Astrocyte (in vitro differentiated cells and primary cell): ENCODE measurements at places on chromosomes 1 and 21.
A peak's percentile ranks its signal among the peaks of the same experiment; 100 is the strongest.

GRCh38 chr1:92367496-92367895, 68.6 kb downstream of the RPAP2 start:
- DNase-seq = no peak

DNA sequence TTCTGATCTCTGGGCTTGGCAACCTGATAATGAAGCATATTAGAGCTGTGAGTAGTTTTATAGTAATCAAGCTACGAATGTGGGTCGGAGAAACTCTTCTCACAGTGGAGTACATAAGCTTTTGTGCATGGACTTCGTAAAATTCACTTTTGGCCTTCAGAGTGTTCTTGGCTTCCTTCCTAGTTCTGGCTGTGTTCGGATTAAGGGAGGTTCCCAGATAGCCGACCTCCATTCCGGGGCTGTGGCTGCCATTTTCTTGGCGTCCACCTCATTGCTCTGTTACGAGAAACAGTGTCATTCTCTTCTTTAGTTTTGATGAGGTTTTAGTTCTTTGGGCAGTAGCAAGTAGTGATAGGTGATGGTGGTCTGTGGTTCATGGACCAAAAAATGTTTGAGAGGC, 26.3 kb downstream of the CAMTA1 start:
- no peak for DNase-seq

DNA sequence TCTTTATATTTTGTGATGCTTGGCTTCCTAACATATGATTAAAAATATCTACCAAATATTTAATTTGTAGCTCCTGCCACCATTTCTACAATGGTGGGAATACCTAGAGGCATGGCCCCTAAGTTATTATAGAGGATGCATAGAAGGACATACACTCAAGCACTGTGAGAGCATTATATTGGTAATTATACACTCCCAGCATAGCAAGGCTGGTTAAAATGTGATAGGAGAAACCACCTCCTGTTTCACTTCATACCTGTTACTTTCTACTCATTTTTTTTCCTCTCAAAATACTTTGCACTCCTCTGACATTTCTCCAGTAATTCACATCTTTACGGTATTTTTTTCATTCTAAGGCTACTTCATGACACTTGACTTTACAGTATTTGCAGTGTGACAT, 92.9 kb downstream of the HS2ST1 start:
- no peak for DNase-seq

GRCh38 chr1:68188060-68188538, 44.2 kb downstream of the WLS start:
- DNase-seq = no peak

- DNase-seq = no peak
These were observed 817.6 kb downstream of the KCNT2 start for GRCh38 chr1:195790514-195791168.

- peak; percentile 46 for DNase-seq
These were observed 7.4 kb upstream of the TIAM1 start for GRCh38 chr21:31351438-31351837.

- peak; percentile 43 for DNase-seq
These were observed 13.7 kb upstream of the GUCA2A start for GRCh38 chr1:42178249-42178648.

- DNase-seq = no peak
These were observed 106.1 kb upstream of the CHODL start for GRCh38 chr21:18138507-18138906.

DNA sequence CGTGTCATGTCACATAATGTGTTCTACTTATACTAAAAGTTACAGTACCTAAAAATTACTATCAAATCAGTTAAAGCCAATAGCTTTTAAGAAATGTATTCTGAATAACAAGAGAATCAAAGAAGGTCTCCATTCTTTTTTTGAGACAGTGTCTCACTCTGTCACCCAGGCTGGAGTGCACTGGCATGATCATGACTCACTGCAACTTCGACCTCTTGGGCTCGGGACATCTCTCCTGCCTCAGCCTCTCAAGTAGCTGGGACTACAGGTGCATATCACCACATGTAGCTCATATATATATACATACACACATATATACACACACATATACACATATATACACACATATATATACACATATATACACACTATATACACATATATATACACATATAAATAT, 20.1 kb downstream of the COP1 start:
- no peak for DNase-seq

GRCh38 chr1:92909321-92909720, 51.9 kb downstream of the DIPK1A start:
- DNase-seq = peak; percentile 91

GRCh38 chr21:28590676-28591075, 402.0 kb downstream of the LTN1 start:
- no peak for DNase-seq

- no peak for DNase-seq
These were observed 7.0 kb upstream of the RNF19B start for GRCh38 chr1:32971576-32971975.

DNA sequence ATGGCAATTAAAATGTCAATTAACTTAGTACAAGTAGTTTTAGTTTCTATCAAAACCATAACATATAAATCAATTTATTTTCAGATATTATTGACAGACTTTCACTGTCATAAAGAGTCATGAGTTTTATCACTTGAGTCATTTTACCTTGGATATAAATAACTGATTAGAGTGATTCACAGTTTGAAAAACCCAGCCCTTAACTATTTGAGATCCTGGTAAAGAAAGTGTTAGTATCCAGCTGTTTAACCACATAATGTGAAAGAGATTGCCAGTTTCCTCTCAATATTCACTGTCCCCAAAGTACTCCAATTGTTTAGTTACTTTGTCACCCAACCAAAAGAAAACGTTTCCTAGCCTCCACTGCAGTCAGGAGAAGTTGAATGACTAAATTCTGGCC, 91.3 kb downstream of the UCHL5 start:
- DNase-seq = no peak

- DNase-seq = no peak
These were observed 23.1 kb upstream of the RAP1A start for GRCh38 chr1:111596499-111596898.

DNA sequence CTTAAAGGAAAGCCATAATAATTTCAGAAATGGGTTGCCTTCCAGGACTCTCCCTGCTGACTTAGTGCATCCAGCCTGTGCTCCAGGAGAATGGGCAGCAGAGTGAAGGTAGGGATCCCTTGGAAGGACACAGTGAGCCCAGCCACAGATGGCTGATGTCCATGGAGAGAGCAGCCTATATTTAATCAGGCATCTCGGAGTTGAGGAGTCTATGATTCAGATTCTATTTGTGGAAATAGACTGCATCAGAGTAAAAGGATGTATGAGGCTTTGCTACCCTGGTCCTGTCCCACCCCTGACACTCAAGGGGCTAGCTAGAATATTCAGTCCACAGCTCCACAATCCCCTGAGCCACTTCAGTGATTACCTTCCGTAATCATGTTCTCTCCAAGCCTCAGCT, 43.8 kb upstream of the PBX1 start:
- no peak for DNase-seq

DNA sequence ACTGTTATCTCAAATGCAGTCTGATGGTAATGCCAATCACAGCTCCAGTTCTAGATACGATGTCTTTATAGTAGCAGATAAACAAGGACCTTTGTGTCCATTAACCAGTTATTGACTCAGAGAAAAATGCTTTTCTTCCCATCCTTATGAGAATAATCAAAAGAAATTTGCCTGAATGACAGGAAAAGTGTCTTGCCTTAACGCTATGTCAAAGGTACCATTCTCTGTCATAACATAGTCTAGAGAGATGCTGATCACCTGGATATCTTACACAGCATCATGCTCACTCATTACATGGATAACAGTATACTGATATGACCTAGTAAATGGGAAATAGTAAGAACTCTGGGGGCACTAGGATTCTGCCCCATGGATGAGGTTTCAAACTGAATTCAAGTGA, 151.7 kb upstream of the NEGR1 start:
- no peak for DNase-seq

DNA sequence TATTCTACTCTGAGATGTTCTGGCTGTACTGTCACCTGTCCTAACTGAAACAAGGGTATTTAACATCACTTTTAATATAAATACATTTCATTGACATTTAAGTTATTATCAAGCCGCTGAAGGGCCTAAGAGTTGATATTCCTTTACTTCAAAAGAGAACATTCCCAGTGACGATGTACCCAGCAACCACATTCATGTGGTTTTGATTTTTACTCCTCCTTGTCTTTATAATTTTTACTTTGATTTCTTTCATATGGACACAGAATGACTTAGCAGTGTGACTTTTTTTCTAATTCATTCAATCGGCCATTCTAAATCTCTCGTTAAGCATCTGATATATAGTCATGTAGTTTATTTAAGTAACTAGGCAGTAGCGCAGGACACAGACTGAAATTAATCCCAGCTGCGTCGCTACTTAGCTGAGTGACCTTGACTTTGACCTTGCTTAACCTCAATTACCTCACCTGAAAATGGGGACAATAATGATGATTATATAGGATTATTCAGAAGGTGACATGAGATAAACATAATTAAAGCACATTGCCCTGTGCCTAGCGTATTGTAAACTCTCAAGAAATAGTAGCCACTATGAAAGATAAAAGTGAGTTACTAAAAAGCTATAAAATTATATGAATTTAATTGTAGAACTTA, 476.6 kb downstream of the SETD4 start:
- no peak for DNase-seq

DNA sequence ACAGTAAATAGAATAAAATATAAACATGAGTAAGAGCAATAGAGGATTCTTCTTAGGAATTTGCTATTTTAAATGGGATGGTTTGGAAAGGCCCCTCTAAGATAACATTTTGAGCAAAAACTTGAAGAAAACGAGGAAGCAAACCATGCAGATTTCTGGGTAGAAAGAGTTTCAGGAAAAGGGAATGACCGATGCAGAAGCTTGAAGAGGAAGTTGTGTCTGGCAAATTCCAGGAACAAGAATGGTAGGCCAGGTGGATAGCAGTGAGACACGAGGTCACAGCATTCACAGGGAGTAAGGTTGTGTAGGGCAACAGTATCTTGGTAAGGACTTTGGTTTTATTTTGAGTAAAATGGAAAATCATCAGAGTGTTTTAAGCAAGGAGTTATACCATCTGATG, 108.9 kb downstream of the PEX14 start:
- no peak for DNase-seq

DNA sequence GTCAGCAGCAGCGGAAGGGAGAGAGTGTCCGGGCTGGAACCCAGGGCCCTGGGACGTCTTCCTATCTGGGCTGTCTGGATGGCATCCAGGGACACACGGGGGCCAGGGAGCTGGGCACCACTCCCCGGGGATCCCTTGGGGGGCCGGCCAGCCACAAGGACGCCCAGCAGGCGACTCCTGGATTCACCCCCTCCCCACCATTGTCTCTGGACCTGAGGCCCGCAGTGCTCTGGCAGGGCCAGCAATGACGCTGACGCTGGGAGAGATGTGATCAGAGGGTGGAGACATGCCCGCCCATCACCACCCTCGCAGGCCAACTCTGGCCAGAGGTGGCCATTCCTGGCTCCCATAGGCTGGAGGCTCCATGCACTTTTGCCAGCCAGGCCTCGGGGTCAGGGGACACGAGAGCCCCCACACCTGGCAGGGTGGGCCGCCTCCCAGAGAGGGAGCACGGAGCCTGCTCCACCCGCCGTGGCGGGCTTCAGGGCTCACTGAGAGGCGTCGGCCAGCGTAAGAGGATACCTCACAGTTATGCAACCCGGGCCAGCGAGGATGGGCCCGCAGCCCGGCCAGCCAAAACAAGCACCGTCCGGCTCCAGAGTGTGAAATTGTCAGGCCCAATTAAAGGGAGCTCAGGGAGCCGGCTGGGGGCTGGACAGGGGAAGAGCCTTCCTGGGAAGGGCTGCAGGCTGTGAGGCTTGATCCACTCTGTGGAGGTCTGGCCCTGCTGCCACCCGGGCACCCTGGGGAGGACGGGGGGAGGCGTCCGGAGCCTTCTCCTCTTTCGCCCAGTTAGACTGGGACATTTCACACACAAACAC, 10.3 kb downstream of the ACTRT2 start:
- no peak for DNase-seq

- DNase-seq = peak; percentile 83
These were observed 20.8 kb downstream of the PPFIA4 start for GRCh38 chr1:203046984-203047630.
